ENCODE measurements at places on chromosomes 5 and 9. TPM values are rescaled to one million over a fixed set of nuclear protein-coding genes. Genes with fewer than 3 reads are reported as not detected.
A peak's percentile ranks its signal among the peaks of the same experiment; 100 is the strongest.

DNA sequence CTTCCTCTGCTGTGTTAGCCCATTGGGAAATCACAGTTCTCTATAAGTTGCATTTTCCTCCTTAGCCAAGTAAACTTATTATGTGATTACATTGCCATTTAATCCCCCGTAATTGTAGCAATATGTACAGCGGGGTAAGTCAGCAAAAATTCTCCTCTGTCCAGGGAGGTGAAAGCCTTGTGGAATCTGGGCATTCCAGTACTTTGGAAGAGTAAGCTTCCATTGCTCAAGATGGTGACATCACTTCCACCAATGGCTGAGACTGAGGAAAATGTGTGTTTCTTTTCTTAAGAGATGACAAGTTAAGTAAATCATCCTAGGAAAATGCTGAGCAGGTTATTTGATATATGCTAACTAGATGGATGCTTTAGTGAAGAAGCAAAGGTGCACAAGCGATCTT, 436.7 kb downstream of the CETN3 start:
- DNase-seq, result no peak

- no peak for DNase-seq
Measured at GRCh38 chr9:101354143-101354764, 30.6 kb downstream of the BAAT start.

- no peak for DNase-seq
Measured at GRCh38 chr5:163395792-163396191, 41.6 kb upstream of the CCNG1 start.

GRCh38 chr9:16238623-16239138, 631.8 kb downstream of the BNC2 start:
- DNase-seq, result no peak

- no peak for DNase-seq
Measured at GRCh38 chr9:94017939-94018531, 62.9 kb upstream of the BARX1 start.

DNA sequence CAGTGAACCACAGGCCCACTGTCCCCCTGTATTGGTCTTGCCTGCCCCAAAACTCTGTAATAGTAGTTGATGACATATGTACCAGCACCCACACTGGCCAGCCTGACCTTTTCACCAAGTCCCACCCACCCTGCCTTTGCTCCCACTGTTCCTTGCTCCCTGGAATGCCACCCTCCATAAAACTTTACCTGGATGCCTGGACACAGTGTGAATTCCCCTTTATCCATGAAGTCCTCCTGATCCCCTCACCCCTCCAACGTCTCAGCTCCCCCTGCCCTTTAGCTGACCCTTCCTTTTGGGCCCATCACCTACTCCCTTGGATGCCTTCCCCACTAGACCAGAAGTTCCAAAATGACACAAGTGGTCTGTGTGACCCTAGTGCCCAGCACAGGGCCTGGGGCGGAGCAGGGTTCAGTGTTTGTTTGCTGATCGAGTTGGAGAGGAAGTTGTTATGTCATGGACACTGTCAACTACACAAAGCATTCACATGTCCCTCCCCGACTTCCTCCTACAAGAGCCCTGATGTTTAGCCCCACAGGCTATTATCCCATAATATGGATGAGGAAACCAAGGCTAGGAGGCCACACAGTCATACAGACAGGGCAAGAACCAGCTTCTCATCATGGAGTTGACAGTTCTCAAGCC, 16.1 kb downstream of the AMBP start:
- no peak for DNase-seq

- DNase-seq, result no peak
Measured at GRCh38 chr9:21080793-21081192, 3.1 kb upstream of the IFNB1 start.

DNA sequence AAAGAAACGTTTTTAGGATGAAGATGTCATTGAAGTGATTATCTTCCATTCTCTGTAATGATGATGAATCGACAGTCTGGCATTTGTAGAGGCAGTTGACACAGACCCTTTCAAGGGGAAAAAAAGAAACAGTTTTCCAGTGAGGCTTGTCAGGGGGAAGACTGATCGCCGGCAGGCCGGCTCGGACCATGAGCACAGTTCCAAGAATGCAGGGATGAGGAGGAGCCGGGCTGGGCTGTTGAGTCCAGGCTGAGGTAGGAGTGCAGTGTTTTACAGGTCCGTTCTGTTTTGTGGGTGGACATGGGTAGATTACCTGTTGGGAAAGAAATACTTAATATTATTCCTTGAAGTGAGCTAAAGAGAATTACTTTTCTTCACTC, 194.6 kb downstream of the AOPEP start:
- no peak for DNase-seq

DNA sequence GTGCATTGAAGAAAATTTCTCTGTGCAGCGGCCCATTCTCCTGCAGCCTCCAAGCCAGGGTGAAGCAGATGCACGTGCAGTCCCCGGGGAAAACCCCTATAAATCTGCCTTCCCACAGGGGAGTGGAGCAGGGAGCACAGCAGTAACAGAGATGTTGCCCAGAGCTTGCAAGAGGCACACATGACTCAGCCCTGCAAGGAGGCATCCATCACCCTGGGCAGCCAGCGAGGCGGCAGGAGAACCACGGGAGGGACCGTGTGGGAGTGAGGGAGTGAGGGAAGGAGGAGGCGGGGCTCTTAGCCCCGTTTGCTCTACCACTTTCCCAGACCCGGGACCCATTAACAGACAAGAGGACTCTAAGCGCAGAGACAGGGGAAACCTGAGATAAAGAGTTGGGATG, 96.2 kb upstream of the ARAP3 start:
- no peak for DNase-seq

DNA sequence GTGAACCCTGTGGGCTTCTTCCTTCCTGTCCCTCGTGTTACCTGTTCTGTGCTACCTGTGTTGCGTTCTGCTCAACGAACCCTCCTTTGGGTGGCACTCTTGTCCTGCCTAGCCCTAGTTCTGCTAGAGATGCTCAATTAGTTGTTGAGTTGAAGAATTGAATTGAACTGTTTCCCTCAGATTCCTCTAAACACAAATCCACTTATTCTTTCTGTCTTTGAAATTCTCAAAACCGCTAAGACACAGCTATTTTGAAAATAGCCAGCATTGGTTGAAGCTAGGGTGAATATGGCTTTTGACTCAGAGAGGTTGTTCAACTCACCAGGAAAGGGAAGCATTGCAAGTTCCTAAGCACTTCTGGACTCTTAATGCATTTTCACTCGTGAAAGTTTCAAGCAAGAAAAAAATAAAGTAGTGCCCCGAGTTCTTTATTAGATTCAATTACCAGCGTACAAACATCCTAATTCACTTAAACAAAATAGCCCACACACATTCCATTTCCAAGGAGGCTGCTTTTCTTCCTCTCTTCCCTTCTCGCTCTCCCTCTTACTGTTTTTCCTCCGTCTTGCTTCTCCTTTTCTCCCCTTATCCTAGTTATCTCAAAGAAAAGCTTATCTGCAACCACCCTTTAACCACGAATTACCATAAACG, 642 bp upstream of the ITGA1 start:
- no peak for DNase-seq

- DNase-seq, result no peak
Measured at GRCh38 chr9:113584428-113585084, 121.0 kb downstream of the RGS3 start.

GRCh38 chr9:36023260-36024048, 13.3 kb upstream of the RECK start:
- DNase-seq, result peak; percentile 61

- no peak for DNase-seq
Measured at GRCh38 chr5:161302559-161302958, 244.0 kb downstream of the GABRB2 start.

- DNase-seq, result no peak
Measured at GRCh38 chr5:145393426-145393825, 441.7 kb downstream of the PRELID2 start.

GRCh38 chr5:173315495-173316338, 12.5 kb downstream of the STC2 start:
- no peak for DNase-seq

DNA sequence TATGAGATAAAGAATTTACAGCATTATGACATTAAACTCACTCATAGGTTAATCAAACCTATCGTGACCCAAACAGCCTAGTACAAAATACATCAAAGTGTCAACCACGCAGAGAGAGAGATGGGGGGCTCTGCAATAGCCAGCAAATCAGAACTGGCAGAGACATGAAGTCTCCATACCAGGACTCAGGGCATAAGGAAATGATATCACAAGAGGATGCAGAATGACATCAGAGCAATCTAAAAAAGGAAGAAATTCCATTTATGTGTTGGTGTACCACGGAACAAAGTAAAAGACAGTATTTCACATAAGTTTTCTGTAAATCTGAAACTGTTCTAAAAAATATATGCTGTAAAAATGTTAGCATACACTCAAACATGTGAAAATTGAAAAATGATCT, 24.6 kb downstream of the BICD2 start:
- DNase-seq, result no peak

- no peak for DNase-seq
Measured at GRCh38 chr5:122304471-122305215, 7.4 kb upstream of the SNCAIP start.

GRCh38 chr5:68821056-68821455, 272.8 kb upstream of the SLC30A5 start:
- DNase-seq, result no peak

DNA sequence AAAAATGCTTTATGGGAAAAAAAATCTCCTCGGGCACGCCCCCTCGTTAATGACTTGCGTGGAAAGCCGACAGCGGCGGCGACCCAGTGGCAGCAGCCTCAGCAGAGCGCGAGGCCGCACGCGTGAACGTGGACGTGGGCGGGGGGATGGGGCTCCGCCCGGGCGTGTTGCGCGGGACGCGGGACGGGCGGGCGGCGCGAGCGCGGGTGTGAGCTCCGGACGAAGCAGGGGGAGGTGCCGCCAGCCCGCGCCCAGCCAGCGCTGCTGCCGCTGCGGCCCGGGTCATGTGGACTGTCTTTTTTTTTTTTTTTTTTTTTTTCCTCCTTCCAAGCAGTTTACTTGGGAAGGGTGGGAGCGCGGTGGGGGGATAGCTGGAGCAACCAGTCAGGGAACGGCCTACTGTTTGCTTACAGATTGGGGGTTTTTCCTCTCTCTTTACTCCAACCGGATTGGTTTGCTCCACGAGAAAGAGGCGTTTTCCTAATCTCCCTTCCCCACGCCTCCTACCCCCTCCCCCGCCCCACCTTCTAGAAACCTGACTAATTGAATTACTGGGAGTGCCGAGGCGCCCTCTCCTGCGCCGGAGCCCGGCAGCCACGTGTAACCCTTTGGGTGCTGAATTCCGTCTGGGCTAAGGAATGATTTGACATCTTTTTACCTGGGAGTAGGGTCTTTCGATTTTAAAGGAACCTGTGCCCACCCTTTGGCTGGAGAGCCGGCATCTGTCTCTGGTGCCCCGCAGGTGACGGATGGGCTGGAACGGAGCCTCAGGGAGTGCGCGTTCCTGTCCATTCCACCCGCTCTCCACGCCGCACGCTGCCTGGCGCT, 1.7 kb upstream of the EFNA5 start:
- DNase-seq, result peak; percentile 42

DNA sequence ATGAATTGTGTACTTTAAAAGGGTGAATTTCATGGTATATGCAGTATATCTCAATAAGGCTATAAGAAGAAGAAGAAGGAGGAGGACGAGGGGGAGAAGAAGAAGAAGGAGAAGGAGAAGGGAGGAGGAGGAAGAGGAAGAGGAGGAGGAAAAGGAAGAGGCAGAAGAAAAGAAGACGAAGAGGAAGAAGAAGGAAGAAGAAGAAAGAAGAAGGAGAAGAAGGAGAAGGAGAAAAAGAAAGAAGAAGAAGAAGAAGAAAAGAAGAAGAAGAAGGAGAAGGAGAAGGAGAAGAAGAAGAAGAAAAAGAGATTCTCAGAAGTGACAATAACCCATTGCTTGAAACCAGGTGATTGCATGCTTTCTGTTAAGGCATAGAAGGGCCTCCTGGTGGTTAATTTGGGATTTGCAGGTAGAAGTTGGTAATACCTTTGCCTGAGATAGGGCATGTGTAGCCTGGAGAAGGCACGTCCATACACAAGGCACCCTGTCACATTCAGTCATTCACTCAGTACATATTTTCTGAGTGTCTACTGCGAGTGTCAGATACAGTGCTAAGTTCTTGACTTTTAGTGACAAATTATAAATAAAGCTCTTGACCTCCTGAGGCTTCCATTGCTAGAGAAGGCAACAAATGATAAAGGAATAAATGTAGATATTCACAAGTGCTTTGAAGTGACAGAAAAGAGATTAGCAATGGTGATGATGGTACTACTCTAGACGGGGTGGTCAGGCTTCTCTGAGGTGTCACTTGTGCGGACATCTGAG, 231.3 kb downstream of the NPR3 start:
- DNase-seq, result no peak

DNA sequence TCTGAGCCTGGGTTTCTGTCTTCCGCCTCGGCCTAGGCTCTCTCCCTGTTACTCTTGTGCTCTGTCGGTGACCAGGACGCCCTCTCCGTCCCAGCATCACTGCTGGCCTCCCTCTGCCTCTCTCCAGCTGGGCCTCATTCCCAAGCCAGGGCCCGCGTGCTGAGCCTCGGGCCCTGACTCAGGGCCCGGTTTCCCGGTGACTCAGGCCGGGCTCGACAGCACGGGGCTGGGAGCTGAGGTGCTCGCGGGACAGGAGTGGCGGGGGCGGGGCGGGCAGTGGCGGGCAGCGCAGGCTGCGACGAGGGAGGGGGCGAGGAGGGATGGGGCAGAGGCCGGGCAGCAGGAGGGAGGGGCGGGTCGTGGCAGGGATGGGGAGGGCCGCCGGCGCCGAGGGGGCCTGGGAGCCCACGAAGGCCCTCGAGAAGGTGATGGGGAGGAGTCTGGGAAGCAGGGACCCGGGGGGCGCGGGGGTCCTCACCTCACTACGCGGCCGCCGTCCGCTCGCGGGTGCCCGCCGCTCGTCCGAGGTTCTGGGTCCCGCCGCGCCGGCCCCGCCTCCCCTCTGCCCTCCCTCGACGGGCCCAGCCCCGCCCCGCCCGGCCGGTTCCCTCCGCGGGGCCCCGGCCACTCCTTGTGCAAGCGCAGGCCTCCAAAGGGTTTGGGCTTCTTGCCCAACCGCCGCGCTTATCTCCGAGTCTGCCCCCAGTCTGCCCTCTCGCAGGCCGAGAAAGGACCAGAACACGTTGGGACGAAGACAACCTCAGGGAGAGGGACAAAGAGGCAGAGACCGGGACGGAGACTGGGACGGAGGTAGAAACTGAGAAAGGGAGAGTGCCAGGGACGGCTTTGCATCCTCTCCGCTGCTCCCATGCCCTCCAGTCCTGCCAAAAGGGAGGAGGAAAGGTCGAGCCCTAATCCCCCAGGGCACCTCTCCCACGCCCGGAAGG, at the start of gene ARAP3:
Gene ARAP3, minus strand, starts transcription at position 536 of the 947 bp plus-strand sequence. CDS start 1,744 bp downstream, outside the sequence.
- DNase-seq, result peak; percentile 75

DNA sequence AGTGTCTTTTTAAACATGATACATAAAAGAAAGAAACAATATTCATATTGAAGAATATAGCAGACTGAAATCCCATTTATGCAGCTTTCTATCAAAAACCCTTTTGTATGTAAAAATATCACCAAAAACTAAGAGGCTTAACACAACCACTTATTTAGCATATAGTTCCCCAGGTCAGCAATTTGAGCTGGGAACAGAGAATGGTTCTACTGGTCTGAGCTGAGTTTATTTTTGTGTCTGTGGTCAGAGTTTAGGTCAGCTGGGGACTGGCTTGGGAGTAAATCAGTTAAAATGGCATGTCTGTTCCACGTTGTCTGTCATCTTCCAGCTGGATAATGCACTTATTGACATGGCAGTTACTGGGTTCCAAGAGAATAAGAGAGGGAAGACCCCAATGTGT, 165.0 kb downstream of the TMEM232 start:
- DNase-seq, result no peak

LRRC70 gene
- 0.71 TPM for total RNA-seq

NUTM2G gene
- not detected for total RNA-seq

ARL14EPL gene
- total RNA-seq, result not detected

SPATA6L gene
- 0.72 TPM for total RNA-seq

MAMDC2 gene
- total RNA-seq, result 0.08 TPM

NAIF1 gene
- 11.8 TPM for total RNA-seq

DIRAS2 gene
- total RNA-seq, result not detected

PTCH1 gene
- total RNA-seq, result 21.9 TPM

ARHGEF28 gene
- total RNA-seq, result not detected

ADAMTS13 gene
- total RNA-seq, result 3.5 TPM

All from activated naive CD8-positive, alpha-beta T cell treated with anti-CD3 and anti-CD28 coated beads, Interleukin-2, amount 10 ng/mL, durations not matched to agents 7 days and 5 days (primary cell).